ENCODE measurements at places on chromosomes 16 and 17. TPM values are rescaled to one million over a fixed set of nuclear protein-coding genes. Genes with fewer than 3 reads are reported as not detected.

The DNAI2 gene
- not detected for total RNA-seq

The KRT24 gene
- not detected for total RNA-seq

The ELMO3 gene
- total RNA-seq: 1.5 TPM

The TLE7 gene
- not detected for total RNA-seq

The HS3ST3A1 gene
- 5.5 TPM for total RNA-seq

The CDC27 gene
- 153 TPM for total RNA-seq

The CDH3 gene
- 2.5 TPM for total RNA-seq

The EPX gene
- total RNA-seq: not detected

The SNX20 gene
- total RNA-seq: 0.12 TPM

The PRAC2 gene
- not detected for total RNA-seq

DNA sequence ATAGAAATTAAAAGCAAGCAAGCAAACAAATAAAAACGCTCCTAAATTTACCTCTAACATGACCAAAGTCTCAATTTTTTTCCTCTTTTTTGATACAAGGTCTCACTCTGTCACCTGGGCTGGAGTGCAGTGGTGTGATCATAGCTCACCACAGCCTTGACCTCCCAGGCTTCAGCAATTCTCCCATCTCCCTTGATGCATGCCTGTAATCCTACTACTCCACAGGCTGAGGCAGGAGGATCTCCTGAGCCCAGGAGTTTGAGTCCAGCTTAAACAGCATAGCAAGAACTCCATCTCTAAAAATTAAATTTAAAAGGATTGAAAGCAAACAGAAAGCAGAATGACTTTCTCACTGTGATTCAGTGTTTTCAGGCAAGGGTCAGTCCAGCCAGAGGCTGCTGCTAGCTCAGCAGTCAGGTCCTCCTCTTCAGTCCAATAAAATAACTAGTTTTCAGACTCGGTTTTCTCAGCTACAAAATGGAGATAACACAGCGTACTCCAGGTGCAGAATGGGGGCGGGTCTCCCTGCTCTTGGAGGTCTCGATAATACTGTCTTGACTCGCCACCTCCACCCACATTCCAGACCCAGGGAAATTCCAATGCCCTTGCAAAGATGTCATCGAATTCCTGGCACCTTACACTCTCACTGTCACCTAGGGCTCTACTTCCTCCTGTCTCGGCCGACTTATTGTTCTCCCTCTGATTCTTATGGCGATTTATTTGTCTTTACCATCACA lies 20.7 kb upstream of the MRTFB start:
- no peak overlapping the region for H3K27ac ChIP-seq
- H3K4me1 ChIP-seq: peaks cover 17% of the 10 kb centered on the region
- no peak for DNase-seq
- no peaks in the 10 kb centered on the region for H3K36me3 ChIP-seq

DNA sequence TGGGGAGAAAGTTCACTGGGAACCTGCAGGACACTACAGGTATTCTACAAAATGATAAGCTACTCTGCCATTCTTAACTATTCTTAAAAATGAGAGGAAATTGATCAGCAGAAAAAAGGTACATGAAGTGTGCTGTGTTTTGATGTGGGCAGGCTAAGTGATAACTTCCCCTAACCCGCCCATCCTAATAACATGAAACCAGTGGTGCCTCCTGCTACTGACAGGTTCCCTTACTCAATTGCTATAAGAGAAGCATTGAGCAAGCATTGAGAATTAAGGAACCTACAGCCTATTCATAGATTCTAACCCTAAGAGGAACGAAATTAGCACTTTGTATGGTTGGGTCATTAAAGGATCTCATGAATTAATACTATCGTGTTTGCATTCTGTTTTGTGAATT lies 18.9 kb downstream of the XYLT1 start:
- no peaks in the 10 kb centered on the region for H3K36me3 ChIP-seq
- H3K4me3 ChIP-seq: no peak overlapping the region
- H3K27ac ChIP-seq: no peak overlapping the region
- no peaks in the 10 kb centered on the region for H3K27me3 ChIP-seq

- H3K27ac ChIP-seq: no peak overlapping the region
- no peaks in the 10 kb centered on the region for H3K36me3 ChIP-seq
- DNase-seq: no peak
- no peaks in the 10 kb centered on the region for H3K27me3 ChIP-seq
- no peaks in the 10 kb centered on the region for H3K4me1 ChIP-seq
Observed at GRCh38 chr16:64094992-64095634, 1026.8 kb downstream of the CDH11 start.

GRCh38 chr17:49978501-49978900 lies 9.5 kb downstream of the DLX4 start:
- H3K27ac ChIP-seq: no peak overlapping the region
- no peak for DNase-seq
- no peaks in the 10 kb centered on the region for H3K36me3 ChIP-seq

GRCh38 chr17:19911033-19911432 lies 43.3 kb upstream of the ULK2 start:
- H3K27me3 ChIP-seq: no peaks in the 10 kb centered on the region
- peaks cover 57% of the 10 kb centered on the region for H3K36me3 ChIP-seq
- DNase-seq: no peak
- no peaks in the 10 kb centered on the region for H3K4me1 ChIP-seq

- no peaks in the 10 kb centered on the region for H3K27me3 ChIP-seq
- H3K36me3 ChIP-seq: no peaks in the 10 kb centered on the region
- no peak for DNase-seq
- no peak overlapping the region for H3K27ac ChIP-seq
Observed at GRCh38 chr17:34862384-34862783, 98.9 kb downstream of the CCT6B start.

- no peaks in the 10 kb centered on the region for H3K27me3 ChIP-seq
- H3K36me3 ChIP-seq: no peaks in the 10 kb centered on the region
- H3K4me3 ChIP-seq: no peak overlapping the region
- peak overlapping the region; percentile 21 for H3K27ac ChIP-seq
- peak; percentile 44 for DNase-seq
- no peaks in the 10 kb centered on the region for H3K4me1 ChIP-seq
Observed at GRCh38 chr16:16917191-16917785, 538.3 kb downstream of the NPIPA7 start.

DNA sequence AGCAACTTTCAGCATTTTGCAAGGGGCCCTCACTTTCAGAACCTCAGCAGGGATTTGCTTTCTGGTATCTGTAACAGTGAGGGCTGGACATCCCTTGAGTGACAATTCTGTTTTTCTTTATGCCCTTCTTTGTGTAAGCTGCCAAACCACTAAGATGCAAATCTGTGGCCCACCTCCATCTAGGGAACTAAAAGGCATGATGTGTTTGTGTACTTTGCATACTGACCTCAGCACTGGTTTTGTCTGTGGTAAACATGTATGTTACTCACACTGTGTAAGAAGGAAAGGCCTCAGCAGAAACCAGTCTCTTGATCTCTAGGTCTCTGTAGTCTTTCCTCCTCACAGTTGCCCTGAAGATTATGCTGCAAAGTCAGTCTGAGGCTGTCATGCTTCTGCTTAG lies 396.6 kb upstream of the DYNLRB2 start:
- H3K27ac ChIP-seq: no peak overlapping the region
- no peaks in the 10 kb centered on the region for H3K36me3 ChIP-seq
- H3K4me1 ChIP-seq: no peaks in the 10 kb centered on the region
- DNase-seq: no peak
- H3K27me3 ChIP-seq: no peaks in the 10 kb centered on the region

DNA sequence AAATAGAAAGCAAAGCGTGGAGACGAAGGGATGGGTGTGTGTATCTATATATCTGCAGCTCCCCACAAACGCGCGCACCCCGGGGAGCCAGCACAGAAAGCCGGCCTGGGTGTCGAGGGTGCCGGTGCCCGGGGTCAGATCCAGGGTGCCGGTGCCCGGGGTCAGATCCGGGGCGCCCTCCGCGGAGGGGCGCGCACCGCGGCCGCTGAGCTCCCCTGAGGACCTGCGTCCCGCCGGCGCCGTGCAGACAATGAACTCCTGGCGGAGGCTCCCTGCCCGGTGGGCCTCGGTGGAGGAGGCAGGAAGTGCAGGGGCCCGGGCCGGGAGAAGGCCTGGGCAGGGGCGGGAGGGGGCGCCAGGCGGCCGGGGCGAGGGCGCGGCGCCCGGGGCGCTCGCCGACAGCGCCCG lies 1.1 kb downstream of the ZNF423 start:
- no peaks in the 10 kb centered on the region for H3K36me3 ChIP-seq
- peak overlapping the region; percentile 27 for H3K4me3 ChIP-seq
- H3K27ac ChIP-seq: peak overlapping the region; percentile 84
- no peaks in the 10 kb centered on the region for H3K27me3 ChIP-seq
- peaks cover 11% of the 10 kb centered on the region for H3K4me1 ChIP-seq

GRCh38 chr16:49578435-49579024 lies 204.9 kb downstream of the C16orf78 start:
- DNase-seq: no peak
- no peaks in the 10 kb centered on the region for H3K4me1 ChIP-seq
- no peak overlapping the region for H3K27ac ChIP-seq
- no peaks in the 10 kb centered on the region for H3K36me3 ChIP-seq

DNA sequence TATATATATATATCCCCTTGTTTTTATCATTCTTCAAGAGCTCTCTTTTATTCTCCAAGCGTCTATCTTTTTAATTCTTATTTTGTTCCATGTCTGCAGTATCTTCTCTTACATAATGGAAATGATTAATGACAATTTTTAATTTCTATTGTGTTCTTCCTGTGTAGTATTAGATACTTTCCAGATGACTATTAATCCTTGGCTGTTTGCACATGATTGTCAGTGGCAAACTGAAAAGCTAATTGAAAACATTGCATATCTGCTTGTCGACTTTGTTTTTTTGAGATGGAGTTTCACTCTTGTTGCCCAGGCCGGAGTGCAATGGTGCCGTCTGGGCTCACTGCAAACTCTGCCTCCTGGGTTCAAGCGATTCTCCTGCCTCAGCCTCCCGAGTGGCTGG lies 124.7 kb downstream of the BCAS3 start:
- no peaks in the 10 kb centered on the region for H3K36me3 ChIP-seq
- DNase-seq: no peak
- no peaks in the 10 kb centered on the region for H3K27me3 ChIP-seq

DNA sequence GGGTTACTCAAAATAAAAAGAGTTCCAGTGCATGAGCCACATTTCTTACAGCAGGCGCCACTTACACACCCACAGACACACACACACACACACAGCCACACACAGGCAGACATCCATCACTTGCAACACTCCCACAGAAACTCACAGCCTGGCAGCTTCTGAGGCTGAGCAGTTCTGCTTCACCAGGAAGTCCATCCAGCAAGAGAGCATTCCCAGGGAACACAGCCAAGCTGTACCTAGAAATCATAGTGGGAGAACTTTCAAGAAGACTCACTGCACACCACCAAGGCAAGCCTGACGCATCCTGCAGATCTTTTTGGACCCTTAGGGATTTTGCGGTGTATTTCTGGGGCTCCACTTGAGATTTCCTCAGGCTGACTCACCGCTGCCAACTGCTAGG lies 140.9 kb upstream of the WSB1 start:
- no peak overlapping the region for H3K27ac ChIP-seq
- H3K4me3 ChIP-seq: no peak overlapping the region
- no peaks in the 10 kb centered on the region for H3K36me3 ChIP-seq
- H3K27me3 ChIP-seq: no peaks in the 10 kb centered on the region

GRCh38 chr17:41071606-41072360 lies 6.1 kb upstream of the KRTAP2-4 start:
- no peaks in the 10 kb centered on the region for H3K4me1 ChIP-seq
- DNase-seq: no peak
- no peaks in the 10 kb centered on the region for H3K36me3 ChIP-seq
- no peak overlapping the region for H3K27ac ChIP-seq
- no peak overlapping the region for H3K4me3 ChIP-seq

DNA sequence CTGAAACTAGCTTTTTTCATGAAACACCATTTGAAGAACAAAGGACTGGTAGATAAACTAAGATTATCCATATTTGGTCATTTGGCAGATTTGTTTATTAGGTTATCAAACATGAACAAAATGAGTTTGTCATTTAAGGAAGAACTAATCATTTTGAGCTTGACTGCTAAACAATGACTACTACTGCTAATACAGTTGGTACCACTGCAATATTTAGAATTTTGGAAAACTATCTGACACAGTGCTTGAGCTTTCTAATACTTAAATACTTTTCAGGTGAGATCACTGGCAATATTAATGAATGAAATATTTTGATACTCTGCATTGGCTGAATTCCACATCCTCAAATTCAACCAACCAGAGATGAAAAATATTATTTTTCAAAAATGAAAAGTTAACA lies 47.2 kb downstream of the MED13 start:
- no peak for DNase-seq
- peaks cover 28% of the 10 kb centered on the region for H3K36me3 ChIP-seq
- H3K4me1 ChIP-seq: no peaks in the 10 kb centered on the region
- no peaks in the 10 kb centered on the region for H3K27me3 ChIP-seq
- H3K27ac ChIP-seq: no peak overlapping the region

GRCh38 chr16:83733301-83733700 lies 74.5 kb upstream of the HSBP1 start:
- no peak overlapping the region for H3K27ac ChIP-seq
- no peaks in the 10 kb centered on the region for H3K27me3 ChIP-seq
- no peaks in the 10 kb centered on the region for H3K4me1 ChIP-seq
- H3K36me3 ChIP-seq: no peaks in the 10 kb centered on the region

DNA sequence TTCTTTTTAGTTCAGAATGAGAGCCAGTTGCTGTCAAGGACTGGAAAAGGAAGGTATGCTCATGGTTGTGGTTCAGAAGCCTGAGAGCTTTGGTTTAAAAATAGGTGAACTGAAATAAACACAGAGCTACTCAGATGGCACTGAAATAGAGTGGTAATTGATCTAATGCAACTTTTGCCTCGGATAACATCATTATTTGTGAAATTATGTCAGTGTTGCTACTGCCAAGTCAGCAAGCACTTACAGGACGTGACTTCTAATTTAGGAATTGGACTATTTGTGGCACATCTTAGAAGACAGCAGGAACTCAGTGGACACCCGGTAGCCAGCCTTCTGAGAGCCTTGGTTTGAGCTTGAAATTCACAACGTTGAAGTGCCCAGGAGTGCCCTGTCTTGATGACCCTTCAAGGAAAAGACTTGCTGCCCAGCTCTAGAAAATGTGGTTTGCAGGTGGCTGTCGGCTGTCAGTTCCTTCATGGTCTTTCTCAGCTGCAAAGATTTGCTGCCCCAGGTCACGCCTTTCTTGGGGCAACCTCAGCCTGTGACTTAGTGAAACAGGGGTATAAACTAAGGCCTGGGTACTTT lies 42.0 kb upstream of the XYLT1 start:
- DNase-seq: no peak
- H3K4me1 ChIP-seq: no peaks in the 10 kb centered on the region
- peaks cover 4% of the 10 kb centered on the region for H3K27me3 ChIP-seq
- no peaks in the 10 kb centered on the region for H3K36me3 ChIP-seq
- H3K4me3 ChIP-seq: no peak overlapping the region

- H3K4me1 ChIP-seq: peaks cover 37% of the 10 kb centered on the region
- H3K4me3 ChIP-seq: peak overlapping the region; percentile 91
- H3K36me3 ChIP-seq: no peaks in the 10 kb centered on the region
- H3K27ac ChIP-seq: peak overlapping the region; percentile 83
- no peaks in the 10 kb centered on the region for H3K27me3 ChIP-seq
Observed at GRCh38 chr16:14302031-14302398, 230.9 kb downstream of the MRTFB start.

GRCh38 chr16:51399908-51400670 lies 249.0 kb upstream of the SALL1 start:
- no peaks in the 10 kb centered on the region for H3K36me3 ChIP-seq
- no peak overlapping the region for H3K4me3 ChIP-seq
- no peaks in the 10 kb centered on the region for H3K4me1 ChIP-seq
- DNase-seq: no peak
- no peaks in the 10 kb centered on the region for H3K27me3 ChIP-seq

All from adrenal gland (tissue), 19 donors.